ENCODE measurements at places on chromosomes 5 and 9. TPM values are rescaled to one million over a fixed set of nuclear protein-coding genes. Genes with fewer than 3 reads are reported as not detected.

DNA sequence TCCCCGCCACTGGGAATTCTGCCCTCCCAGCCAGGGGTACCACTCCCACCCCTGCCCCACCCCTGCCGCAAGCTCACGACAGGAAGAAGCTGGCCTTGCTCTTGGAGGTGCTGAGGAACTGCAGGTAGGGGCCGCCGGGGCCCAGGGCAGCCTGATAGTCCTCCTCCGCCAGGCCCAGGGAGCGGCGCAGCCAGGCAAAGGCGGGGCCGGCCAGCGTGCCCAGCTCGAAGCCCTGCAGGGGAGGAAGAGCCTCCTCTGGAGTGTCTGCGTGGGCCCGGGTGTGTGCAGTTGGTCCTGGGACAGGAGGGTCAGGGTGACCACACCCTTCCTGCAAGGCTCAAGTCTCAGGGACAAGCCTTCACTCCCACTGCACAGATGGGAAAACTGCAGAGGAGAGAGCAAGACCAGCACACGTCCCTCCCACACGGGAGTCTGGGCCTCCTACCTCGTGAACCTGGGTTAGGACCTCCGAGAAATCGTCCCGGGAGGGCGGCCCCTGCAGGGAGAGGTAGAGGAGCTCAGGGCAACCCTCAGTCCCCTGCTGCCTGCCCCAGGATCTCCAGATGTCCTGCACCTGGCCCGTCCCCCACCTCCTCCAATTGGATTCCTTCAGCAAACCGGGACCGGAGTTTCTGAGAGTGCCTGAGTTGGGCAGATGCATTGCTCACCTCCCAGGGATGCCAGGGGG lies 2.4 kb downstream of the PIP5KL1 start:
- no peak for DNase-seq

DNA sequence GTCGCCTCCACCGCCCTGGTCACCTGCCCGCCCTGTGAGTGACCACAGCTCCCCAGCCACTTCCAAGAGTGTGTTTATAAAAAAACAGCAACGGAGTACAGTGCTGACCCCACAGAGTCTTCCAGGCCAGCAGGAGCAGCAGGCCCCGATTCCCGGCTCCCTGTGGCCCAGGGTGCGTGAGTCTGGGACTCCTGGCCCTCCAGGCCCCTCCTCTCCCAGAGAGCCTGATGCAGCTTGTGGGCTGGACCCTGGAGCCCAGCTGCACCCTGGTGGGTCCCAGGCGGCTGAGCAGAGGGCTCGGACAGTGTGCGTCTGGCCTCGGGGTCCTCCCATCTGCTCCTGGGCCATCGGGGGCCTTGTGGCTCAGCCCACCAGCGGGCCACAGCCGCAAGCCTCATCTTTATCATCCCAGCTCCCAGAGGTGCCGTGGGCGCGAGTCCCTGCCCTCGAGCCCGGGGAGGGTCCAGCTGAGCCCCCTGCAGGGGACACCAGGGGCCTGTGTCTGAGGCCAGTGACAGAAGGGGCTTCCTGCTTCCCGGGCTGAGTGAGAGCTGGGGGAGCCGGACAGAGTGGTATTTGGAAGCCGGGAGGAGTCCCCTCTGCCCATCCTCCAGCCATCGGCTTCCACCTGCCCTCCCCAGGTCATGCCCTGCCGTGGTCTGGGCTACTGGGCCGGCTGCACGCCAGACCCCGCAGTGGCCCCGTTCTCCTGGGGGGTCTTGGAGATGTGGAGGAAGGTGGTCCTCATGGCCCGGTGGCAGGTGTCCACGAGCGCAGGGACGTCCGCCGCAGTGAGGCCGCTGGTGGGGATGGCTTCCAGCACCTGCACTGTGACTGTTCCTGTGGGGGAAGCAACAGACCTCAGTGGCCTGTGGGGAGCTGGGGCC lies 10.6 kb downstream of the EGFL7 start:
- DNase-seq, result no peak

Gene IL13
- total RNA-seq, result not detected

DNA sequence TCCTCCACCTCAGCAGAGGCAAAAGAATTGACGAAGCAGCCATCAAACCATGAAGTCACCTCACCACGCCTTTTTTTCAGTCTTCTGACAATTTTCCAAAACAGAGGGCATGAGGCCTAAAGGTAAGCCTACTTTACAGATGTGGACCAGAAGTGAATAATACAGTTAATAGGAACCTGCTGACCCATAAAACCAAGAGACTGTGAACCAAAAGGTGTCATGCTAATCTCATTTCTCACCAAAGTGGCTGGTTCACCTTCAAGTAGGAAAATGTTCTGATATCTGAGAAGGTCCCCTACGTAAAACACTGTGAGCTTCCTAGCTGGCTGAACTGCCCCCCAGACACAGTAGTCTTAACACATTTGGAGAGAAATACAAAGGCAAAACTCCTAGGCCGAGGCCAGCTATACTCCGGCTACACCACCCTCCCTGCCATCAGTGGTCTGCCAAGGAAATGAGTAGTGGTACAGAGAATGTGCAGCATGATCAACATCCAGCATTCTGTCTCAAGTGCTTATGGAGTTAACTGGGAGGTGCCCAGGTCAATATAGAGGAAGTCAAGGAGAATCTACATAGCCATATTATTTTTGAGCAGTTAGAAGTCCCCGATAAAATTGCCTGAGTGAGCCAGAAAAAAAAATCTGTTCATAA lies 19.3 kb upstream of the F2RL2 start:
- DNase-seq, result no peak

GRCh38 chr5:177087398-177088005 lies 787 bp downstream of the FGFR4 start:
- DNase-seq, result no peak

GRCh38 chr5:107242411-107243219 lies 428.1 kb downstream of the EFNA5 start:
- DNase-seq, result no peak

Gene CD74
- total RNA-seq, result 0.32 TPM

- peak; percentile 67 for DNase-seq
Observed at GRCh38 chr9:135524130-135524861, 3.1 kb downstream of the LCN1 start.

DNA sequence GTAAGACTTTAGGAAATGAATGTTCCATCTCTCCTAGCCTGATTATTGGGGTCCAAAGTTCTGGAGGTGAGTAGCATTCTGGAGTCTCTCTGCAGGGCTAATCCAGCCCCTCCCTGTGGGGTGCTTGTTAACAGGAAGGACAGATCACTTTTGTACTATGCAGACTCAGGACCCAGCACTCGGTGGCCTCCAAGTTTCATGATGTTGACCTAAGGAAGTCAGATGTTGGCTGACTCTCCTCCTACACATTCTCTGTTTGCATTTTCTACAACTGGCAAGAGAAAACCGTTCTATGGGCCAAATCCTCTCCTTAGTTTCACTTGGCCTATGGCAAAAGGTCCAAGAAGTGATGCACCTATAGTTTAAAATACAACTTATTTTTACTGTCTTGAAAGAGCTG lies 5.5 kb upstream of the PDE8B start:
- DNase-seq, result peak; percentile 5

DNA sequence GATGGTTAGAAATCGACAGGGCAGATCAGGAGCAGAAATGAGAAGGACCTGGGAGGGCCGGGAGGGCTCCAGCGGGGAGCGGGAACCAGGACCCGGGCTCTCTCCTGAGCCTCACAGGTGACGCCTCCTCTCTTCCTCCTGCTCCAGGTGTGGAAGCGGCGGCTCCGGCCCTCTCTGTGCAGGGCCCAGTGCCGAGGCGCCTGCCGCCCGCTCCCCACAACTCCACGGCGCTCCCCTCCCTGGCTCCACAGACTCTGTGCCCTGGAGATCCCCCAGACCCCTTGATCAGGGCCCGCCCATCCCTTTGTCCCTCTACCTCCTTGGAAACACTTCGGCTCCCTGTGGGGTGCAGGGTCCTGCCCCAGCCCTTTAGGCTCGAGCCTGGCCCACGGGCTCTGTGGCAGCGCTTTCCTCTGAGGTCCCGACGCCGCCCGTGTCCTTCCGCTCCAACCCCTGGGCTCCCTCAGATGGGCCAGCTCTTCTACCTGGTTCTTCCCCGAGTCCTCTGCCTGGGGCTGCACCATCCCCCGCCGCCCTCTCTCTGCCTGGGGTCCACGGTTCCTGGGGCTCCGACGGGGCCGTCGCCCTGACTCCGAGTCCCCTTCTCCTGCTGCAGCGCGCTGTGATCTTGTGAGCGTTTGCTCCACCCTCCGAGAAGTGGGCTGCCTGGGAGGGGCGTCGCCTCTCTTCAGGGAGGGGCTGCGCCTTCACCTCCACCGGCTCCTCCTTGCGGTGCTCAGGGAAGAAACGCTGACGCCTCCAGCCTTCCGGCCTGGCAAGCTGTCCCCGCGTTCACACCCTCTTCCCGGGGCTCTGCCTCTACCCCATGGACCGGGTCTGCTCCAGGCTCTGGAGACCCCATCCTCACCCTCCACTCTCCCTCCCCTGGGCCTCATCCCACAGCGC lies 22.4 kb upstream of the SLC6A3 start:
- no peak for DNase-seq

DNA sequence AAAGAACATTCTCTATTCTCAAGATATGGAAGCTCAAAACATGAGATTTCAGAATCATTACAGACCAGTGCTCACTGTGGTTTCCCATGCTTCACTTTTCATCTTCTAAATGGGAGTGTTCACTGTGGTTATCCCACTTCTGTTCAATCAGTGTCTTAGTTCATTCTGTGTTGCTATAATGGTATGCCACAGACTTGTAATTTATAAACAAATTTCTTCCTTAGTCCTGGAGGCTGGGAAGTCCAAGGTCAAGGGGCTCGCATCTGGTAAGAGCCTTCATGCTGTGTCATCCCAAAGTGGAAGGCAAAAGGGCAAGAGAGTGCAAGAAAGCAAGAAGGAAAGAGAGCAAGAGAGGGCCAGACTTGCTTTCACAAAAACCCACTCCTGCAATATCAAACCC lies 146.3 kb downstream of the TTC39B start:
- DNase-seq, result peak; percentile 95

DNA sequence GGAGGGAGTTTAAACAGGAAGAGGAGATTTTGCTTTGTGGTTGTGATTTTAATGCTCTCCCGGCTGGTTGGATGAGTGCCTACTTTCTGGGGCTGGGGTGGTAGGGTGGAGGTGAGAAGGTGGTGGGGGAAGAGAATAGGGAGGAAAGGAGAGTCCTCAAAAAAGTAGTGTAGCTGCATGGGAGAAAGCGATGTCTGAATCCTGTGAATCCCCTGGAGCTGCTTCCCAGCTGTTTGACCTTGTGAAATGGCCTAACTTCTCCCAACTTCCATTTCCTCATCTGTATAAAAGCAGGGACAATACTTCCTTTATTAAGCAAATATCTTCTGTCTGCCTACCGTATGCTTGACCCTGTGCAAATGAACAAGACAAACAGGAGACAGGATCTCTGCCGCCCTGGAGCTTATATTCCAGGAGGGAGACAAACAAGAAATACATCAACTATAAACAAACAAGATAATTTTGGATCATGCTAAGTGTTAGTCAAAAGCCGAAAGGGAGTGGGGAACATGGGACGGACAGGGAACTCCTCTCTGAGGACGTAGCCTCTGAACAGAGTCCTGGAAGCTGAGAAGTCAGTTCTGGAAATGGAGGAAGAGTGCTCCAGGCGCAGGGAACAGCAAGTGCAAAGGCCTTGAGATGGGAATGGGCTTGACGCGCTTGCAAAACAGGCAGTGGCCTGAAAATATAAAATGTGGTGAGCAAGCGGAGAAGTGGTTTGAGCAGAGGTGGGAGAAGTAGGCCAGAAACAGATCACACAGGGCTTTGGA lies 103.5 kb downstream of the SPRY4 start:
- peak; percentile 33 for DNase-seq

GRCh38 chr9:91907484-91908292 lies 42.3 kb downstream of the ROR2 start:
- peak; percentile 75 for DNase-seq

- no peak for DNase-seq
Observed at GRCh38 chr9:69500896-69501295, 171.3 kb downstream of the APBA1 start.

Gene PCDHGB3
- total RNA-seq, result 5.2 TPM

Gene KIF4B
- total RNA-seq, result not detected

GRCh38 chr9:111974092-111974681 lies 77.6 kb downstream of the UGCG start:
- DNase-seq, result peak; percentile 53

Gene PPP6C
- total RNA-seq, result 27.4 TPM

Gene SOX30
- total RNA-seq, result not detected

DNA sequence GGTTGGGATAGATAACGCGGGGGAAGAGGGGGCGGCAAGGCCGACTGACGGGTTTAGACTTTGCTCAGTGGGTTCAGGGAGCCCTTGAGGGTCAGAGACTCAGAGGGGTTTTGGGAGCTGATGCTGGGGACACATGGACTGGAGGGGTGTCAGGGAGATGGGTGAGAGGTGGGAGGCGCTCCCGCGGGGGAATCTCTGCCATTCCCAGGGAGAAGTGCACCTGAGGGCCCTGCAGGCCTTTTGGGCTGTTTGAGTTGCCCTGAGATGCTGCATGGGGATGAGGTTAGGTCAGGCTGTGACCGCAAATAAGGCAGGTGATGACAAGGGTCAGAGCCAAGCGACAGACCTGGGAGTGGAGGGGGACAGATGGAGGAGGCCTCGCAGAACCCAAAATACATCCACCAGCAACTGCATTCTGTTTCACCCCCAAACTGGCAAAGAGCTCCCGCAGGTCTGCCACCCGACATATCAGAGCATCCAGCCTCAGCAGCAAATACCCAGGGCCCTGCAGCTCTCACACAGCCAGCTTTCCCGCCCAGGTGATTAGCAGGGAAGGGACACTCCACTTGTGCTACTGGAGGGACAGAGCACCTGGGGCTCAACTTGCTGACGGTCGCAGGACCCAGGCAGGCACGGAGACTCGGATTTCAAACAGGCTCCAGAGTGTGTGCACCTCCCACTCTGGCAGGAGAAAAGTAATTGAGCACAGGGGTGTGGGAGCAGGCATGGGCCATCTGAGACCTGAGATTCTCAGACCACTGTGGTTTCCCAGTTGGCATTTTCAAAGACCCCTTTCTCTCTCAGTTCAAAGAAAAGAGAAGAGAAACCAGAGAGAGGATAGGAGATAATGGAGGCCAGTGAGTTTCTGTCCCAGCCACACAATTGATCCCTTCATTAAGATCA lies 26.4 kb downstream of the TMOD1 start:
- DNase-seq, result no peak

DNA sequence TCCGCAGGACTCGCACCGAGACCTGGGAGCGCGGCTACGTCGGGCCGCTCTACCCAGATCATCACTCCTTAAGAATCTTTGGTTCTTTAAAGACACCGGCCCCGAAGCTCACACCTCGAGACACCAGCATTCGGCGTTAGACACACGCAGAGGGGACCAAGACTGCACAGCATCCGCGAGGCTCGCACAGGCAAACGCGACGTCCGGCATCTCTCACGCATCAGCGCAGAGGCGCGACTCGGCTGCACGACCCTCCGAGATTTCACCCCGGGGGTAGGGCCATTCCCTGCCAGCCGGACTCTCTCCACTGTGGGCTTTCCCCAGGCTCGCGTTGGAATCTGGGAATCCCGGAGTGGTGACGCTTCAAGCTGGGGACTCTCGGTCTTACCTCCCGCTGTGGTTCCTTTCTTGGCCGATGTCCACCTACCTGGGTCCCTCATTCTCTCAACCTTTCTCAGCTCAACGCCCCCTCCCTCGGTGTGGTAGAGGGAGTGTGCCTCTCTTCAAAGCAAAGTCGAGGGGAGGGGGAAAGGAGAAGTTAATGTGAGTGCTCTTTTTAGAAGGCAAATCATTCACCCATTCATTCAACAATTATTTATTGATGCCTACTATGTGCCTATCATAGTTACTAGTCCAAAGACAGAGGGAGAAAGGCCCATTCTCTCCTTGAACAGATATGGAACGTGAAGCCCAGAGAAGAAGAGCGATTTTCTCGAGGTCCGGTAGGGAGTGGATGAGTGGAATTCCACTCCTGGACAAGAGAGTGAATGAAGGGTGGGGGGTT lies 1.3 kb upstream of the HAND1 start:
- no peak for DNase-seq
